BJ (cell line): ENCODE measurements at places on chromosomes 16 and 17.

DNA sequence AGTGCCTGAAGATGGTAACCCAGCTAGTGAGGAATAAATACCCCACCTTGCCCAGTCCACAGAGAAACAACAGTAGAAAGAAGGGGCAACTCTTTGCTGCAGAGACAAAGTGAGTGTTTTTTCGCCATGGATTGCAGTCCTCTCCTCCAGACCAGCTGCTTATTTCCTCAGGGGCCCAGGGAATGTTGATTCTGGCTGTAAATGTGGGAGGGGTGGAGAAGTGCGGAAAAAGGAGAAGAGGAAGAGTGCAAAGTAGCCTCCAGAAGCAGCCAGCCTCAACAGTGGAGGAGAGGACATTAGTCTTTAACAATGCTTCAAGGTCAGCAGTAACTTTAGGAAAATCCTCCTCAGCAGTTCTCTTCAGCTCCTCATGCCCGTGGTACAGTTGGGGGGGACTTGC is 8.1 kb upstream of the PHLPP2 start:
- no peak for DNase-seq

DNA sequence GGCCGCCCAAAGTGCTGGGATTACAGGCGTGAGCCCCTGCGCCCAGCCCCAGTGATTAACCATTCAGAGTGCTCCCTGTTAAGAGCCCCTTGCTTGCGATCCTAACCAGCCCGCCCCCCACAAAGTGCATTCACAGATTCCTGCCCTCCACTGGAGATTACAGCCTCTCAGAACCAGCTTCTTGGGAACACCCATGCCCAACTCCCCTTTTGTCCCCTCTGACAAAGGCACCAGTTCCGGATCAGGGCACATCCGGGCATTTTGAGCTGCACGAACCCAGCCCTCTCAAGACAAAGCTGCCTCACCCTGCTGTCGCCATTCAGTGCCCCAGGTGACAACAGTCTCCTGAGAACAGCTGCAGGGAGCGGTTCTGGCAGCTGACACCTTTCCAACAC is 848 bp upstream of the KRT19 start:
- no peak for DNase-seq

- peak; percentile 95 for DNase-seq
Observed at GRCh38 chr17:49146620-49147306, 14.2 kb downstream of the B4GALNT2 start.

- DNase-seq = no peak
Observed at GRCh38 chr16:68417711-68418301, 30.5 kb downstream of the SMPD3 start.

DNA sequence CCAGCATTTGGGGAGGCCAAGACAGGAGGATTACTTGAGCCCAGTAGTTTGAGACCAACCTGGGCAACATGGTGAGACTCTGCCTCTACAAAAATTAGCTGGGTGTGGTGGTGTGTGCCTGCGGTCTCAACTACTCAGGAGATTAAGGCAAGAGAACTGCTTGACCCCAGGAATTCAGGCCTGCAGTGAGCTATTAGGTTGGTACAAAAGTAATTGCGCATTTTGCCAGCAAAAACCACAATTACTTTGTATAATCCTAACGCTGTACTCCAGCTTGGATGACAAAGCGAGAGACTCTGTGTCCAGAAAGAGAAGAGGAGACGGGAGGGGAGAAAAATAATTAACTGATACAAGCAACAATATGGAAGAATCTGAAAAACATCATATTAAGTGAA is 32.7 kb downstream of the YWHAE start:
- no peak for DNase-seq

DNA sequence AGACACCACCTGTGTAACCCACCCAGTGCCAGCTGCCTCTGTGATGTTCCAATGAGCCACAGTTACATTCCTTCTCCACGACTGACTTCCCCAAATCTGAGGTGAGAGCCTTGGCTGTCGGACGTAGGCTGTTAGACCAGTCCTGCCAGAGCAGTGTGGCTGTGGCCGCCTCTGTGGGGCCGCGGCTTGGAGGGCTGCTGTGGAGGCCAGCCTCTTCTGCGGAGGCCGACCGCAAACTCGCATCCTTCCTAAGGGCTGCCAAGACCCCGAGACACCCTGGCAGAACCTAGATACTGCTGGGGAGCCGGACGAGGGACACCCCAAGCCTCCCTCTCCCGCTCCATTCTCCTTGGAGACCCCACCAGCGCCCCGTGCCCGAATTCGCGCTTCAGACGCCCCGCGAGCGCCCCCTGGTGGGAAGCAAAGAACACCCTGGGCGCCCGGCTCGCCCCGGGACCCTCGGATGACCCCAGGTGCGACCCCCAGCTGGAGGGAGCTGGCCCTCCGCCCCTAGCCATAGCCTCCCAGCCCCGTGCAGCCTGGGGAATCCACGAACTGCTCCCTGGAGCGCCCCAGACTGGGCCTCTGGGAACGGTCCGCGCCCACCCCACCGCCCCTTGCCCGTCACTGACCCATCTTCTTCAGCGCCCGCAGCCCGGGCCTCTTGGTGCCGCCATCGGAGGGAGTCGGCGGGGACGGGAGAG is 547 bp downstream of the PLCD3 start:
- no peak for DNase-seq

- no peak for DNase-seq
Observed at GRCh38 chr16:83143788-83144187, 517.0 kb downstream of the CDH13 start.

- DNase-seq = no peak
Observed at GRCh38 chr16:1325673-1326371, 7.6 kb upstream of the BAIAP3 start.

GRCh38 chr17:77958716-77959125 is 218 bp downstream of the TNRC6C start:
- DNase-seq = no peak

GRCh38 chr17:77160091-77160874 is 19.5 kb downstream of the SEC14L1 start:
- DNase-seq = no peak

DNA sequence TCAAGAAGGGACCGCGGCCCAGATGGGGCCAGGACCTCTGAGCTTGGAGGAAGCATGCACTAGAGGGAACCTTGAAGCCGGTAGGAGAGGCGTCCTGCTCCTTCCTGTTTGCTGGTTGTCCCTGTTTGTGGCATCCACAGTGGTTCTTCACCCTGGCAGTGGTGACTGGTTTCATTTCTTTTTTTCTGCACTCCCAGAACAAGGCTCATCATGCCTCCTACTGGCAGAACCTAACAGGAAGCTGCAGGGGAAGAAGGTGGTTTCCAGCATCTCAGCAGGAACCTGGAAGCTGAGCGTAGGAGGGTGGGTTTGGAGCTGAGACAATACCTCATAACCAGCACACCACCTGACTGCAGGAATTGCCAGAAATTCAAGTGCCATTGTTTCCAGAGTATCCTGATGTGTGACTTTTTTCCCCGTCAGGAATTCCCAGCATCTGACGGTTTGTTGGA is 5.8 kb downstream of the TMEM231 start:
- no peak for DNase-seq

GRCh38 chr17:47742319-47743181 is 9.5 kb downstream of the TBX21 start:
- no peak for DNase-seq

DNA sequence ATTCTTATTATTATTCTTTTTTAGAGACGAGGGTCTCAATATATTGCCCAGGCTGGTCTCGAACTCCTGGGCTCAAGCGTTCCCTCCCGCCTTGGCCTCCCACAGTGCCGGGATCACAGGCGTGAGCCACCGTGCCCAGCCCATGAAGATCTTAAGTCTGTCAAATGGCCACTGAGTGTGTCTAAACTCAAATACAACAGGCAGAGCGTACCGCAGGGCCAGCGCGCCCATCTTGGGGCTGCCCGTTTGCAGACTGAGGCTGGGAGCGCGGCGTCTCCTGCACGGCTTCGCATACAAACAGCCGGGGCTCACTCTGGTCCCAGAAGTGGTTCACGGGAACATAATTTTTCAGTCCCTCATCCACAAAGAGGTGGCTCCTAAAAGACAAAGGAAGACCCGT is 30.3 kb downstream of the TMEM204 start:
- no peak for DNase-seq

DNA sequence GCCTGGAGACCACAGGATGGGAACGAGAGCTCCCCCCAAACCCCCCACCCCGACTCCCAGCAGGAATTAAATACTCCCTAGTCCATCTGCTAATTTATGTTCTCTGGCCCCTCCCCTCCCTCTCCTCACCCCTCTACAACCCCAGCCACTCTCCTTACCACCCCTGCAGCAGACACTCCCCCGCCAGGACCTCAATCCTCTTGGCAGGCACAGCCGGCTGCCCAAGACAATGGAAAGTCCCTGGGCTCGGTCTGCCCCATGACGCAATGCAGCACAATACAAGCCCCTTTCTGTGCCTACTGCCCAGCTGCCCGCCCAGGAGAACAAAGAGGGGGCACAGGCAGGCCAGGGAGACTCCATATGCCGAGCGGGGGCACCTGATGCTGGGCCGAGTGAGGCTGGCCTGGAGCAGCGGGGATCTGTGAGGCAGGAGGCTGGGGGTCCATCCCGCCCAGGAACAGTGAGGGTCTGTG is 30.3 kb upstream of the CDC42EP4 start:
- DNase-seq = no peak

- DNase-seq = no peak
Observed at GRCh38 chr16:17380613-17381012, 90.1 kb downstream of the XYLT1 start.

GRCh38 chr16:89191901-89192185 is 8.5 kb downstream of the SLC22A31 start:
- no peak for DNase-seq

- DNase-seq = no peak
Observed at GRCh38 chr16:55949518-55949917, 74.3 kb upstream of the CES5A start.

- DNase-seq = no peak
Observed at GRCh38 chr16:80233097-80233835, 307.5 kb upstream of the DYNLRB2 start.

DNA sequence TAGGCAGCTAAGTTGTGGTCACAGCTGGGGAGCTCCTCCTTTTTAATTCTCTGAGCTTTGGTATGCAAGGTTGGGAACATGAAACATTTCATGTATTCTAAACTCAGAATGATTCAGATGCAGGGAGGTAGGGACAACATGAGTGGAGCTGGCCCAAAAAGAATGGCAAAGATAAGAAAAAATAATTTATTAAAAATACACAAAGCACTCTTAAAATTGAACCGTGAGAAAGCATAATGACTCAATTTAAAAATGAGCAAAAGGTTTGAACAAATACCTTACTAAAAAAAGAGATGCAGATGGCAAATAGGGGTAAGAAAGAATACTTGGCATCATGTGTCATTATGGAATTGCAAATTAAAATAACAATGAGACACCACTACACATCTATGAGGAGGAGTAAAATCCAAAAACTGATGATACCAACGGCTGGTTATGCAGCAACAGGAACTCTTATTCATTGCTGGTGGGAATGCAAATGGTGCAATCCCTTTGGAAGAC is 175.6 kb upstream of the IRX3 start:
- DNase-seq = peak; percentile 56

DNA sequence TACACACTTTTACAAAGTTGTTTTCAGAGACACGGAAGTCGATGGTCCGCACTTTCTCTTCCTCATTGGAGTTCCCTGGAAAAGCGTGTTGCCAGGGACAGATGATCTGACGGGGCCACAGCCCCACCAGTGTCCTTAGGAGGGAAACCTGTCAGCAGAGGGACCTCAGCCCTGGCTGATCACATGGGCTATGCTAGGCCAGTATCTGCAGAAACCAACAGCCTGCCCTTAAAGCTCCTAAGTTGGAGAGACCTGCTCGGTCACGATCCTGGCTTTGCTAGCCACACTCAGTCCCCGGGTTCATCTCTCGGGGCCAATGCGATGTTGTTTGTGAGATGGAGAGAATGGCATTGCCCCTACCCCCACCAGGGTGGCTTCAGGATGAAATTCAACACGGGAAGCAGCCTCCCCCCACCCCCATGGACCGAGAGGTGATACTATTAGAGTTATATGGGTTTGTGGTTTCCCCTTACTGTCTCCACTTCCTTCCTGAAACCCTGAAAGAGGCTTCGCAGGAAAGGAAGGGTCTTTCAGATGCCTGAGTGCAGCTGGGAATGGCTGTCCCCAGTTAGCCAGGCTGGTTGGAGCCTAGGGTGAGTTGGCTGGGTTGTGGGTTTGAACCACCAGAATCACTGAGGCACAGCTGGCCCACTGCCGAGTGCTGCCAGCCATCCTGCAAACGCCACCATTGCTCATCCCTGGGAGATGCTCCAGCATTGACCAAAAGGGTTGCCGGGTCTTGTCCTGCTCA is 16.6 kb downstream of the RMI2 start:
- DNase-seq = no peak

- no peak for DNase-seq
Observed at GRCh38 chr17:21191698-21192097, 22.3 kb downstream of the TMEM11 start.

DNA sequence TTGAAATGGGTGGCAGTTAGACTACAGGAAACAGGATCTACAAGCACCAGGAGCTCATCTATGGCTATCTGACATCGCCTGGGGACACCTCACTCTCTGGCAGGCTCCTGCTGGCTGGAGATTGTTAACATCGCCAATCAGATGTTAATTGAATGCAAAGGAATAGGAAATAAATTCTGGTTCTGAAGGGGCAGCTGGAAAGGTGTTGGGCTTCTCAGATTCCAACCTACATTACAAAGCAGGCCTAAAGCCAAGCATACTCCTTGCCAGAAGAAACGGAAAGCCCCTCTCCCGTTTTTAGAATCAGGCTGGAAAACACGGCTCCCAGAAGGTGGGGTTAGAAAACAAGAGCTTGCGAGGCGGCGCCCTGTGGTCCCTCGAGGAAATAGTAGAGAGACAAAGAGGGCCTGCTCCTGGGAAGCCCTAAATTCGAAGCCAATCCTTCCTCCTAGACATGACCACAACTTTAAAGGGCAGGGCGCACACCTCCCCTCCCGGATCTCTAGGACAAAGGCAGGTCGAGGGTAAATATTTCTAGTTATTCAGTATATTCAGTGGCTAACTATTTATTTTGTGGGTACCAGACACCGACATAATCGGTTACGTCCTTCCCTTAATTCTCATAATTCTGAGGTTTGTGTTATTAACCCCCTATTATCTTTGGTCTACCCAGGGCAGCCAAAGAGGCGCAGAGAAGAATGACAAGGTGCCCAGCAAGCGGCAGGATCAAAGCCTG is 763 bp upstream of the TOM1L1 start:
- DNase-seq = no peak
